ENCODE measurements at places on chromosomes 12 and 14.

- no peak for DNase-seq
Measured at GRCh38 chr12:101694297-101694848, 3.1 kb upstream of the CHPT1 start.

DNA sequence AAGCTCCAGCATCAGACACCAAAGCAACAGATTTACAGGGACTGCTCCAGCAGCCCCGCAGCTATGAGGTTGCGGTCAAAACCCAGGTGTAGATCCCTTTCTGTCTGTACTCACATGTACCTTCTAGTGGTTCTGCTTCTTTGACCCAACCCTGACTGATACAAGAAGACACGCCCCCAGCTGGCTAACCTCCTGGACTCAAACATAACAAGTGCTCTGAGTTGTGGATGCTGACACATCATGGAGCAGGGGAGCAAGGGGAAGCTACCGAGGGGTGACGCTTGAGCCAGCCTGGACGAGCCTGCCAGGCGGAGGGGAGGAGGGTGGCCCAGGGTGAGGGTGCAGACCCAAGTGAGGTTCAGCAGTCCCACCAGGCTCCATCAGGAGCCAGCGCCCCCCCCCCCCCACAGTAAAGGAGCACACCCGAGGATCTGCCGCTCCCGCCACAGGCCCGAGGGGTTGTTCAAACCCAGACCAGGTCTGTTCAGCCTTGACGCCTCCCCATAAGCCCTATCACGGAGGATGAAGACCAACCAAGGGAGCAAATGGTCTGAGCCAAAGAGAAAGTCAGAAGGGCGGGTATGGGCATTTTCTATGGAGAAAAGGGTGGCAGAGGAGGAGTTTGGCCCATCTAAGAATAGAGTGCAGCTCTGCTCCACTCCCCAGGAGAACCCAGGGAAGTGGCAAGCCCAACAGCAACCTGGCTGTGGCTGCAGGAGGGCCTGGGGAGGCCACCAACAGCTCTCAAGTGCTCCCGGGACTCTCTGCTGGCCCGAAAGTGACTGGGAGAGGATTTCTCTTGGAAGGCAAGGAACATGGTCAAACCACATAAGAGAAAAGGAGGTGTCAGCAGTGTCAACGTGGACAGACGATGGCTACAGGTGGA lies 229.4 kb downstream of the BCL11B start:
- no peak for DNase-seq

DNA sequence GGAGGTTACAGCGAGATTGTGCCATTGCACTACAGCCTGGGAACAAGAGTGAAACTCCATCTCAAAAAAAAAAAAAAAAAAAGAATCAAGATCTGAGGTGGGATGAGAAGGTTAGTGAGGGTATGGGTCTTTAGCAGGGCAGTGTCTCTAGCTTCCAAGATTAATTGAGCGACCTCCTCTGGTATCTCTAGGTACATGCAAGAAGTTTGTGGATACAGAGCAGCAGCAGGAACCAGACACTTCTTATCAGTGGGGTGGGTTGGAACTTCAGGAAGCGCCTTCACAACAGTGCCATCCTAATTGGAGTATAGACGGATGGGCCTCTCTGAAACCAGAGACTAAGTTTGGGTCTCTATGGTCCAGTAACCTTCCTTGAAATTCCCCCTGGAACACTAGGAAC lies 51.9 kb upstream of the CISTR start:
- DNase-seq = no peak

- DNase-seq = no peak
Measured at GRCh38 chr12:44709166-44709565, 166.9 kb downstream of the NELL2 start.

DNA sequence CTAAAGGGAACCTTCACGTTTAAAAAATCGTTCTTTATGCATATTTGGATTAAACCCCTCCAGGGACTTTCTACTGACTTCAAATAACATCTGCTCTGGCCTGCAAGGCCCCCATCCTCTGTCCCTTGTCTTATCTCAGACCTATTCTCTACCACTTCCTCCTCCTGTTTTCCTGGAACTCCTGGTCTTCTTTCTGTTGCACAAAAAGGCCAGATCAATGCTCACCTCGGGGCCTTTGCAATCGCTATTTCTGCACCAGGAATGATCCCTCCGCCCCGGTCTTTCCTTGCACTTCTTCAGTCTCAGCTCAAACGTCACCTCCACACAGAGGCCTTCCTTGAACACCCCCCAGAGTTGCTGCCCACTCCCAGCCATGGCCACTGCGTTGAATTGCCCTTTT lies 57.6 kb upstream of the BEGAIN start:
- DNase-seq = no peak

DNA sequence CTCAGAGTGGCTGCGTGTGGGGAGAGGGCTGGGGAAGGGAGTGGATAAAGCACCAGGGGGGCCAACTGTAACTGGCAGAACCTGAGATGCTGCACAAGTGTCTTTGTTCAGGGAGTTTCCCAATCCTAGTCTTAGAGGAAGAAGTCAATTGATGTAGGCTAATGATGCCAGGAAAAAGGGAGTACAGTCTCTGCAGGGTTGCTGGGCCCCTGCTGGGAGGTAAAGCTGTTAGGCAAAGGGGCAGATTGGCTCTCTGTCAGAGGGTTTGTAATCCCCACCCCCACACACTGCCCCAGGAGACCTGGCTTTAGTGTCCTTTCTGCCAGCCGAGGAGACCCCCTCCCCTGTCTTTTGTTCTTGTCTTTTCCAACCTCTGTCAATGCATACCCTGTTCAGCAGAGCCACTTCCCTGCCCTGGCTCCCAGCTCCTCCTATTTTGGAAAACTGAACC lies 178.4 kb downstream of the KCNA5 start:
- no peak for DNase-seq

GRCh38 chr12:75981247-75982168 lies 50.1 kb downstream of the PHLDA1 start:
- no peak for DNase-seq

DNA sequence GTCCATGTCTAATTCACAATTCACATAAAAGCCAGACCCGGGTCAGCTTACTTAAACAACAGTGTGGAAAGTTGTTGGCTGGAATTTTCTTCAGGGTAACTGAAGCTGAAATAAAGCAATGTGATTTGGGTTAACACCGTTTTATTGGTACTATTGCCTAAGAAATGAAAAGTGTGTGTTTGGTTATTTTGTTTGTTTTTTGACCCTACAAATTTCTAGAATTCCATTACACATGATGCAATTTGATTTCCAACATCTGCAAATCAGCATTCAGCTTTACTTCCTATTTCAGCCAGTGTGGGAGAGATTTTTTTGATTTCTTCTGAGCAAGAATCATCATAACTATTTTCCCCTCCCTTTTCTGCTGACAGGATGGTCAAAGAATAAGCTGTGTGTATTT lies 45.7 kb upstream of the CLMN start:
- DNase-seq = no peak

DNA sequence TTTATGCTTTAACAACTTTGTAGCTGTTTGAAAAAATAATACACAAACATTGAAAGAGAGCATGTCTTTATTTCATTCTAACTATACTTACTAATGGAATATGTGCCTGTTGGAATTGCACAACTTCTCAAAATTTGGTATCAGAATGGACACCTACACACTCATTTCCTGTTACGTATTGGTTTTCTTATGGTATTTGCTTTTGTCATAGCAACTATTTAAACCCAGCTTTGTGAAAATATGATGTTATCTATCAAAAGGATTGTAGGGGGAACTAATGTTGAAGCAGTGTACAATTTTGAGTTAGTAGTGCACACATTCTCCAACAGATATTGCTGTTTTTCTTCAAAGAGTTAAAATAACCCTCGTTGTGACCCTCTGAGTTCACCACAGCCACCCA lies 52.6 kb downstream of the RBMS2 start:
- no peak for DNase-seq

- DNase-seq = no peak
Measured at GRCh38 chr14:28773861-28774691, 7.5 kb downstream of the FOXG1 start.

DNA sequence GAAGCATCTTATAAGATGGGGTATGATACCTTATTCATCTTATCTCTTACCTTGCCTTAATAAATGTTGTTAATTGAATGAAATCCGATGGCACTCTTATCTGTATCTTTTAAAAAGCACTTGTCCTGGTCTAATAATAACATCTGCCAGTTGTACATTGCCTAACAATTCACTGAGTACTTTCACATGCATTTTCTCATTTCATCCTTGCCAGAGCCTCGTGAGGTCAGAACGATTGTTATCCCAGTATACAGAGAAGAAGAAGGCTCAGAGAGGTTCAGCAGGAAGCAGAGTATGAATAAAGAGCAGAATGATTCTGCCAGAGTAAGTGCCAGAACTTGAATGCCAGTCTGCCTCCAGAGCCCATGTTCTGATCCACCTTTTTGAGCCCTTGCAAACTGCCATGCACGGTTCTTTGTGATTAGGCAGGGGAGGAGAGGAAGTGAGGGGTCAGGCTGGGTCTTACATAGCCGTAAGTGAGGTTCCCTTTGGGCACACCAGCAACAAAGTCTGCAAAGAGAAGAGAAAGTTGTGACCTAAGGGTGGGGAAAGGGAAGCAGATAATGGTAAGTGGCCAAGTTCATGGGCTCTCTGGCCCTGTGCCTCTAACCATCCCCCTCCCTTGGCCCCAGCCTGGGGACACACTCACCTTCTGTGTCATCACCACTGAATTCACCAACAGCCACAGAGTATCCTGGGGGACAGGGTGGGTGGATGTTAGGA lies 11.7 kb downstream of the ITGA5 start:
- DNase-seq = no peak

DNA sequence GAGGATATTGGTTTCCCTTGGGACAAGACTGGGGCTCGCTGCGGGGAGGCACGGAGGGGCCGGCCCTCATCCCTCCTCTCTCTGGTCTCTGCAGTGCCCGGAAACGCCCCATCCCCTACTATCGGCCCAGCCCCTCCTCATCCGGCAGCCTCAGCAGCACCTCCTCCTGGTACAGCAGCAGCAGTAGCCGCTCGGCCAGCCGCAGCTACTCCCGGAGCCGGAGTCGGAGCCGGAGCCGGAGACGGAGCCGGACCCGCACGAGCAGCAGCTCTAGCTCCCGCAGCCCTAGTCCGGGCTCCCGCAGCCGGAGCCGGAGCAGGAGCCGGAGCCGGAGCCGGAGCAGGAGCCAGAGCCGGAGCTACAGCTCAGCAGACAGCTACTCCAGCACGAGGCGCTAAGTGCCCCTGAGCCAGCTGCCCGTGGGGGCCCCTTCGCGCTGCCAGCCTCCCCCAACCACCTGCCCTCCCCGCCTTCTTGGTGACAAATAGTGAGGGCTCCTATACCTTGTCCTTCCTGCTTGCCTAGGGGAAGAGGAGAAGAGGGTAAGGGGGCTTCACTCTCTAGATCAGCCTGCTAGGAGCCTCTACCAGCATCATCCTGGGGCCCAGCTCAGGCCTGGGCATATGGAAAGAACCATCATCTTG lies 22.2 kb upstream of the HSPB8 start:
- DNase-seq = no peak

- no peak for DNase-seq
Measured at GRCh38 chr14:71650187-71650755, 282.0 kb upstream of the RGS6 start.

GRCh38 chr12:24554612-24555295 lies 394.1 kb downstream of the BCAT1 start:
- no peak for DNase-seq

DNA sequence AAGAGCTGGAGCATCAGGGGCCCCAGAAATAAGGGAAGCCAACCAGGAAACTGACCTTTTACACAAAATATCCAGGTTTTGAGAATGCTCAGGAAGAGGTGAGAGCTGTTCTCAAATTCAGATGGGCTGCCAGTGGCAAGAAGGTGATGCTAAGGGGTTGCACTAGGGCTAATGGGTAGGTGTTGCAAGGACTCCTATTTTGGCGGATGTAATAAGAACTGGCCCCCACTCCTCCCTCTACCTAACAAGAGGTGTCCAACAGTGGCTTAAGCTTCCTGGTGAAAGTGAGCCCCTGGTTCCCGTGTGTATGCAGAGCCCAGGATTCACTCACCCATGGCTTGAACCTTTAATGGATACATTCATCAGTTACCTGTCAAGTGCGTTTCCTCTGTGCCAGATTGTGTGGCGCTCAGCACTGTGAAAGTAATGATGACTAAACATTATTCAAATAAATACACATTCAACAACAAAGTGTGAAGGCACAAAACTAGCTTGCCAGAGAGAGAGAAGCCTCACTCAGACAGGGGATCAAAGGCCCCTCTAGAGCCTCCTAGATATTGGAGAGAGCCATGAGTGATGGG lies 705 bp upstream of the CHGA start:
- DNase-seq = no peak

GRCh38 chr12:27732281-27732680 lies 21.6 kb downstream of the MRPS35 start:
- no peak for DNase-seq

- no peak for DNase-seq
Measured at GRCh38 chr12:49923880-49924556, 20.3 kb upstream of the FAIM2 start.

DNA sequence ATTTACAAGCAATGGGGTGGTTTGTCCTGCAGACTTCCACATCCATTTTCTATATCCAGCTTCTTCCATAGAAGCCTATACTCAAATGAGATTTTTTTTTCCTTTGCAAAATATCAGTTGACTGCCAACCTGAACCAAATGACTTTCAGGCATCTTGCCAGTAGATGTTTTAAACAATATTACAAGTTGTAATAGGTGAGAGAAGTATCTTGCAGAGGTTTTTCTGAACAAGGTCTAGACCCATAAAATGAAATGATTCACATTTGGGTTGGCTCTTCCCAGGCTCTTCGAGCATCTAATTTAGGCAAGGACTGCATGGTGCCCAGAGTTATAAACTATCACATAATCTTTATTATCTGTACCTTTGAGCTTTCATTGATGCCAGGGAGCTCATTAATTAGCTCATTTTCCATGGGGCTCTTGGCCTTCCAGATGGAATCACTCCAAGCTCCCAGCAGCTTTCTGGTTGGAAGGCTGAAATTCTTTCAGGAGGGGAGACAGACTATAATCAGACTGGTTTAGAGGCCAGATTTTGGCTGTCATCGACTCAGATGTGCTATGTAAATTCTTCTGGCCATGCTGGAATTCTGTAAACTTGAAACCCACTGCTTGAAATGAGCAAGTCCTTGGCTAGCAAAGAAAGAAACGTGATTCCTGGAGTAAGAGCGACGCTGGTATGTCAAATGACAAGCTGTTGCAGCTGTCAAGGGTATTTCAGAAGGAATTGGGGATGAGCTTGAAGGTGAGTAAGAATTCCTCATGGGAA lies 32.2 kb upstream of the DICER1 start:
- no peak for DNase-seq
